ENCODE measurements at places on chromosomes 5 and 9.

- DNase-seq: no peak
Observed at GRCh38 chr5:171579976-171580411, 160.5 kb downstream of the FGF18 start.

DNA sequence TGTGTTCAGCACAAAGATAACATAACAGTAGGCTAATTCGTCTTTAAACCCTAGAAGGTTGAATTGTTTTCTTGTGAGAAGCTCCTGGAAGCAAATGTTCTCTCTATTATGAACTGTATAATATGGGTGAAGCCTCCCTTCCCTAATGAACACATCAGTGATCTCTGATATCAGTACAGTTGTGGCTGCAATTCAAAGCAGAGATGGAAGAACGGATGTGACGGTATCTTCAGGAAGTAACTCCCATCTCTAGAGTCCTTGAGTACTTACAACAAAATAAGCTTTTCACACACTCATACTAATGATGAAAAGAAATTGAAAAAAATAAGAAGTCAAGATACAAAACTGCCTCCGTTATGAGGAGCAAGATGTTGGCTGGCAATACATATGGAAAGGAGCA lies 4.5 kb downstream of the HCN1 start:
- DNase-seq: no peak

- DNase-seq: no peak
Observed at GRCh38 chr5:74492230-74492629, 148.3 kb downstream of the ENC1 start.

- DNase-seq: no peak
Observed at GRCh38 chr9:134366223-134367031, 40.2 kb downstream of the RXRA start.

DNA sequence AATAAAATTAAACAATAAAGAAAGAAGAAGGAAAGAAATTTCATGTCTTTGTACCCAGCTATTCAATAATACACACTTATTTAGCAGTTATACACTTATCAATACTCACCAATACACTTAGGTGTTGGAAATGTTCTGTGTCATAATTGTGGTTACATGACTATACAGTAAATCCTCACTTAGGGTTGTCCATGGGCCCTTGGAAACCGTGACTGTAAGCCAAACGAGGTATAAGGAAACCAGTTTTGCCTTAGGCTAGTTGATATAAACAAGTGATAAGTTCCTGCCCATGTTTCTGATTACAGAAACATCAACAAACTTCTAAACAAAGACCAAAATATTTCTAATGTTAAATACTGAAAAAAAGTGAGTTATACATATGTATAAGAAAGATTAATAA lies 10.0 kb upstream of the SLCO4C1 start:
- no peak for DNase-seq

DNA sequence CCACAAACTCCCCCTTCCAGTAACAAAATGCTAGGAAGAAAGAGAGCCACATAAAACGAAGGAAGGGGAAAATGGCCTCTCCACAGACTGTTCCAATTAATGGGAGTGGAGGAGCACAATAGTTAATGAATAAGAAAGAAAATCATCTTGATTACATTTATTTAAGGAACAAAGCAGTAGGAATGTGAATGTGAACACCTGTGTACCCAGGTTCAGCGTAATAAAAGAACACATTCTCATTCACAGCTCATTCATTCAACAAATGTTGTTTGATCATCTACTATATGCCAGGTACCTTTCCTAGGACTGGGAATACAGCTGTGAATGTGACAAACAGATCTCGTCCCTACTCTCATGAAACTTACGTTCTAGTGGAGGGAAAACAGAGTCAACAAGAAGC lies 35.7 kb downstream of the SIL1 start:
- DNase-seq: no peak

DNA sequence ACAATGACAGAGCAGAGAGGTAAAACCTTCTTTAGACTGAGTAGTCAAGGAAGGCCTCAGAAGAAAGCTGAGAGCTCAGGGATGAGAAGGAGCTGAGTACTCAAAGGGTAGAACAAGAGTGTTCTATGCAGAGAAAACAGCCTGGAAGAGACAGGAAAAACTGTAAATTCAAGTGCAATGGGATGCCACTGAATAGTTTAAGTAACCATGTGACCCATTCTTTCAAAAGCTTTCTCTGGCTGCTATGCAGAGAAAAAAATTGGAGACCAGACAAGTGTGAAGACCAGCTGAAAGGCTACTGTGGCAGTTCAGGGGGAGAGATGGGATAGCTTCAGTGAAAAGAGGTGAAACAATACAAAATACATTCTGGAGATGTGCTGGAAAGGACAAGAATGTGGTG lies 61.3 kb upstream of the RNF38 start:
- DNase-seq: no peak

DNA sequence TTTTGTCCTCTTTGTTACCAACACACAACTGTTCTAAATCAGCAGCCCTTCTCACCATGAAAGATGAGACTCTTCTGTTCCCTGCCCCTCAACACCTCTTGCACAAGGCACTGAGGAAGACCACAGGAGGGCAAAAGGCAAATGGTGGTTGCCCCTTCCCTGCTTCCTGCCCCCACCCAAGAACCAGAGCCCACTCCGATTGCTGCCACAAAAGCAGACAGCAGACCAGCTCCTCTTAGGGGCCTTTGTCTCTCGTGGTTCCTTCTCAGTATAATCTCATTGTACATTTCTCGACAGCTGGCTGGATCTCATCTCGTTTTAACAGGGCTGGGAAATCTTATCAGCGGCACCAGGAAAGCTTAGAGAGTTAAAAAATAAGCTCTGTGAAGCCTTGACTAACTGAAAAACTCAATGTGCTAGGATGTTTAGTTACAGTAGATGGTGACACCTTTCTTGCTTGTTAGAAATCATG lies 1.1 kb downstream of the MVB12B start:
- DNase-seq: no peak

- DNase-seq: no peak
Observed at GRCh38 chr9:123358181-123358905, 2.3 kb downstream of the CRB2 start.

DNA sequence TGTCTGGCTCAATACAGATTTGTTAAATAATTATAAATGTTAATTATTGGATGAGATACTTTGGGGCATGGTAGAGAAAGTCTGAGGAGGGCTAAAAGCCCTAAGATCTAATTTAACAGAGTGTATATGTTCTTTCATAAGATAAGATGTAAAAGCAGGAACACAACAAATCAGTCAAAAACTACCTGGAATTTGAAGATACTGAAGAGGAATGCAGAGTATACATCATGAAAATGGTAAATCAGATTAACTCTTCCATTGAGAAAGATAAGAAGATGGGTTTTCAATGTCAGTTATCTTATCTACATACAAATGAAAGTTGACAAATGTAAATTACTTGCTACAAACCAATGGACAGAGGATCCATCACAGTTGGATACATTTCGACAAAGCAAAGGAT lies 107.3 kb upstream of the NFIB start:
- no peak for DNase-seq

DNA sequence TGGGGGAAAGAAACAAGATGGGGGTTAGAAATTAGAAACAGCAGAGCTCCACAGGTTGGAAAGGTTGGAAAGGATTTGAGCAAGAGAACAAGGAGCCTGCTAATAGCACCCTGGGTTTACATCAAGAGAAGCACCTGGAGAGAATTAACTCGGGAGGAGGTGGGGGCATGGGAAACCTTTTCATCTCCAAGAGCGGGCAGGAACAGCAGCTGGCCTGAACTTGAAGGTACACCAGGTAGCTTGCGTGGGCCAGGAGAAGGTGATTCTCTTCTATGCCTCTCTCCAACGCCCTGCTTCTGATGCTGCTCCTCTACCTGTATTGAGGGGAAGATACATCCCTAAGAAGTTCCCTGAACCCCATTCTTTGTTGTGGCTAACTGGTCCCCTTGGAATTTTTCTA lies 37.1 kb upstream of the GLRX start:
- DNase-seq: no peak
